Vagina (tissue), 2 donors: ENCODE measurements at places on chromosomes 13 and 19.

DNA sequence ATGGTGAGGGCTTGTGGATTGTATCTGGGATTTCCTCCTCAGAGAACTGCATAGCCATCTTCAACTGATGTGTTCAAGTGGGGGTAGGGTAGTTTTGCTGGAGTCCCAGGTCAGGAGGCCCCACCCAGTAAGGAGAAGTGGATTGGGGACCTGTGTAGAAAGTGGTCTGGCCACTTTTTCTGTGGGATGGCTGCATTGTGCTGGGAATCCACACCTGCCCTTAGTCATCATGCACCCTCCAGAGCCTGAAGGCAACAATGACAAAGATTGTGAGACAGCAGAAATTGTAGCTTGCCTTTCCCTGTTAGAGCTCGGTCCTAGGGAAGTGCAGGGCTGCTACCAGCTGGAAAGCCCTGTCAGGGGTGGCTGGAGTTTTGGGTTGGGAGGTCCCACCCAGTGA lies 255.4 kb downstream of the NDFIP2 start:
- no peak for DNase-seq

- DNase-seq: no peak
These were observed 19.9 kb downstream of the GADD45B start for GRCh38 chr19:2495651-2496316.

DNA sequence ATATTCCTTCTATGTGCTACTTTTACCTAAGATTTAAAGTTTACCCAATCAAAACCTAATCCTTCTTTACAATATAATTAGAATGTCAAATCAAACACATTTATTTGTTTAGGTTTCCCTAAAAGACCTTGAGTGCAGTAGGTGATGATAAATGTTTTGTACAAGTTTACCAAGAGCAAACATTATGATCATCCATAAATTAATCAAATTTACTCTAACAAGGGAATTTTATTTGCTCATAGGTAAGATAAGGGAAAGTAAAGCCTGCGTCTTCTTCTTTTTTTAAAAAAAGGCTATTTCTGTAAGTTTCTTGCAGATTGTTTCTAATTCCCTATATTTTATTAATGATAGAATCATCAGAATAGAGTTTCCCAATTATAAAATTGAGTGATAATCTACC lies 48.0 kb upstream of the PCDH17 start:
- no peak for DNase-seq

DNA sequence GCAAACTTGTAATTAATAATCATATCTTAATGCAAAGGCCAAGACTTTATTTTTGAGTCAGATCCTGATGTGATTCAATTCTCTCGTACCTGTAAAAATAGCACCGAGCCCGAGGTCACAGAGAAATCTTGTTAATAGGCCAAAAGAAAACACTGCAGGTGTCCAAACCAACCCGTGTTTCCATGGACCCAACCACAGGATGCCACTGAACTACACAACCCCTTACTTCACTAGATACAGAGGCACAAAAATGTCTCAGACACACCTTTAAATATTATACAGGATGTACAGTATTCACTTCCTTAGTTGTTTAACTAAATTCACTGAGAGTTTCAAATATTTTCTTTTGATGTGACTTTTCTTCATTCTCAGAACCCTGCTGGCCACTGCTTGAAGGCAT lies 530.9 kb downstream of the MYO16 start:
- no peak for DNase-seq

DNA sequence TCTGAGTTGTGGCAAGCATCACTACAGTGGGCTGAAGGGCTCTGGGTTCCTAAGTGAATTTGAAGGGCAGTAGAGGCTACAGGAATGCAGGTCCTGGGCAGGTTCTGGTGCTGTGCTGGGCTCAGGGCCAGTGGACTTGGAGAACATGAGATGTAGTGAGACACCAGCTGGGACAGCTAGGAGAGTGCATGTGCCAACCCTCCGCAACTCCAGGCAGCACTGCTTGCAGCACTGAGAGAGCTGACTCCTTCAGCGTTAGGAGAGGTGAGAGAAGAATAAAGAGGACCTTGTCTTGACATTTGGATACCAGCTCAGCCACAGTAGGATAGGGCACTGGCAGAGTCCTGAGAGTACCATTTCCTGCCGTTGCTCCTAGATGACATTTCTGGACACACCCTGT lies 739.9 kb upstream of the PRR20A start:
- DNase-seq: no peak

- DNase-seq: no peak
These were observed at the start of gene CTXN1 for GRCh38 chr19:7926021-7926726. TSS of gene CTXN1 (minus strand) at chr19:7926135. CDS start at chr19:7925538, 597 bp downstream.

DNA sequence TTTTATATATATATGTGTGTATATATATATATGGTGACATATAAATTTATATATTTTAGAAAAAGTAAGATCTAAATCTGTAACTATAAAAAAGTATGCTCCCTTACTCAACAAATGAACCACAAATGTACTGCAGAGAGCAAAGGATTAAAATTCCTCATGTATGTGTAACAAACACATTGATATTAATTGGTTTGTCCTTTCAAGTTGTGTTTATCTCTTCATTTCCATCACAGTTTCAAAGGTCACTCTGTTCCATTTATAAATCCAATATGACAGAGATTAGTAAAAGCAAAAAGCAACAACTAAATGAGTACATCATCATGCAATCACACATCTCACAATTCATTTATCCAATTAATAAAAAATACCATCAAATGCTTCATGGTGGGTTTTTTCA lies 247.9 kb downstream of the DACH1 start:
- no peak for DNase-seq

DNA sequence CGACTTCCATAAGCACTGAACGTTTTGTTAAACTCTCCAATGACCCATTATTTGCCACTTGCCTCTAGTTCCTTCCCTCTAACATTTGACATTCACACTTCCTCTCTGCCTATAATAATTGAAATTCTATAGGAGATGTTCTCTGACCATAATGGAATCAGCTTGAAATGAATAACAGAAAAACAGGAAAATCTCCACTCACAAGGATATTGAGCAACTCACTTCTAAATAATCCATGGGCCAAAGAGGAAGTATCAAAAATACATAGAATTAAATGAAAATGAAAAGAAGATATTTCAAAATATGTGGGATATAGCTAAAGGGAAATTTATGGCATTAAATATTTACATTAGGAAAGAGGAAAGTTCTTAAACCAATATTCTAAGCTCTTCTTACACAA lies 3.4 kb upstream of the FCGBP start:
- DNase-seq: no peak

DNA sequence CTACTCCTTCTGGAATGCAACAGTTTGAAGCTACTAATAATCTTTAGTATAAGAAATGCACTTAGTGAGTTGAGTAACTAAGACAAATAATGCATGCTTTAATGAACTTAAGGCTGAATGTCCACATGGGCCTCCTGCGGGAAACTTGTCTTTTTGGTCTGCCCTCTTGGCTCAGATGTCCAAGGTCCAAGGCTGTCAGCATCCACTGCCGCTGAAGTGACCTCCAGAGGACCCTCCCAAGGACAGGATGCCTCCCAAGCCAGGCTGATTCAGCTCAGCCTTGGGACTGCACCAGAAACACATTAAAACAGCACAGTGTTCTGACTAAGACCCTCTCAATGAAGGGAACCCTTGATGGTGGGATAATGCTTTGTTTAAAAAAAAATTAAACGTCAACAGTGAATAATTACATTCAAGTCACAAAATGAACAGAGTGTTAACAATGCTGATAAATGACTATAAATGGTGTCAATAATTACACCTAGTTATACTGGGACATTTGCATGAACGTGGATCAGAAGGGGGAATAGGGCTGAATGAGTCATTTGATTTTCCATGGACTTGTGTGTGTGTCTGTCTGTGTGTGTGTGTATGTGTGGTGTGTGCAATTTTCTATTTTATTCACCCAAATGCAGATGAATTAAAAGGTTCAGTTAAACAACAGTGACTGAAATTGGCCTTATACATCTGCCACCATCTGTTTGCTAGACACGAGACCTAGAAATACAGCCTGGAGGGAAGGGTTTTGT lies 150.5 kb downstream of the COL4A1 start:
- DNase-seq: no peak

GRCh38 chr13:46668302-46668720 lies 115.3 kb downstream of the LRCH1 start:
- no peak for DNase-seq

GRCh38 chr19:58498316-58499020 lies 13.3 kb downstream of the SLC27A5 start:
- DNase-seq: no peak

DNA sequence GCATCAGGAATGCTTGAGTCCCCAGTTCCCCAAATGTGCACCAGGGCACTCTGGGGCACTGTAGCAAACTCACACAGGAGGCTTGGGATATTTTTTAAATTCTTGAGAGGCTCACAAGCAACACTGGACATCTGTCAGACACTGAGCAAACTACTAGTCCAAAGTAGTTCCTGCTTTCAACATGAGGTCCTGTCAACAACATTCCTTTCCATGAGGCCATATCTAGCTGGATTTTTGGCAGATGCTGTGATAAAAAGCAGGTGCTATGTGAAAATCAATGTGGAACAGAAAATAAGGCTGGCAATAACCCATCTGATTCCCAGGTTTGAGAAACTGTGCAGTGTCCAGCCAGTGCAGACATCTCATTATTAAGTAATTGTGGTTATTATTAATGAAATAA lies 50.5 kb downstream of the STARD13 start:
- DNase-seq: no peak

GRCh38 chr19:27860309-27860934 lies 1352.5 kb downstream of the UQCRFS1 start:
- no peak for DNase-seq

- DNase-seq: no peak
These were observed 7.6 kb upstream of the KANK2 start for GRCh38 chr19:11204943-11205349.

- no peak for DNase-seq
These were observed 695 bp downstream of the ICAM1 start for GRCh38 chr19:10271543-10272086.

DNA sequence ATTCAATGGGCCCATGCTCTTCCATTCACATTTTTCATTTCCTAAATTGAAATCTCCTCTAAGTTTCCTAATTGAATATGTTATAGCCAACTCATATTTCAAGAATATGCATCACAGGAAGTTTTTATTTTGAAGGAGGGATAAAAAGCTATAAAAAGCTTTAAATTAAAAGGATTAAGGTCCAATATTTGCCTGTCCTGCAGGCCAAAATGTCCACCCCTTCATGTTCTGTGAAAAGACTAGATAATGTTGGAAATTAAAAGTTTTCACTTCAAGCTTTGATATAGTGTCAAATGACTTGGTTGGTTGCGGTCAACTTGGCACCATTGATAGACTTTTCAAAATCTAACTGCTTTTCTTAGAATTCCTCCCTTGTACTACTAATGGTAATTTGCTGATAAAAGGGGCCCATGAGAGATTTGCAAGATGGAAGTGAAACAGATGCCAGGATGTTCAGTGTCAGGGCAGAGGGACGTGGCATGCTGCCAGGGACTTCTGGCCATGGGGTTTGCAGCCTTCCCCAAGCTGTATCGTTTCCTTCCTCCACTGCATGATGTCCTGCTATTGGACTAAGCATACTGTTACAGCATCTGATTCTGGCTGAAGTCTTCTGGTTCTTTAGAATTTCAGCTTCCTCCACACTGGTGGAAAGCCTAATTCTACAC lies 547.3 kb upstream of the MIR17HG start:
- DNase-seq: no peak

DNA sequence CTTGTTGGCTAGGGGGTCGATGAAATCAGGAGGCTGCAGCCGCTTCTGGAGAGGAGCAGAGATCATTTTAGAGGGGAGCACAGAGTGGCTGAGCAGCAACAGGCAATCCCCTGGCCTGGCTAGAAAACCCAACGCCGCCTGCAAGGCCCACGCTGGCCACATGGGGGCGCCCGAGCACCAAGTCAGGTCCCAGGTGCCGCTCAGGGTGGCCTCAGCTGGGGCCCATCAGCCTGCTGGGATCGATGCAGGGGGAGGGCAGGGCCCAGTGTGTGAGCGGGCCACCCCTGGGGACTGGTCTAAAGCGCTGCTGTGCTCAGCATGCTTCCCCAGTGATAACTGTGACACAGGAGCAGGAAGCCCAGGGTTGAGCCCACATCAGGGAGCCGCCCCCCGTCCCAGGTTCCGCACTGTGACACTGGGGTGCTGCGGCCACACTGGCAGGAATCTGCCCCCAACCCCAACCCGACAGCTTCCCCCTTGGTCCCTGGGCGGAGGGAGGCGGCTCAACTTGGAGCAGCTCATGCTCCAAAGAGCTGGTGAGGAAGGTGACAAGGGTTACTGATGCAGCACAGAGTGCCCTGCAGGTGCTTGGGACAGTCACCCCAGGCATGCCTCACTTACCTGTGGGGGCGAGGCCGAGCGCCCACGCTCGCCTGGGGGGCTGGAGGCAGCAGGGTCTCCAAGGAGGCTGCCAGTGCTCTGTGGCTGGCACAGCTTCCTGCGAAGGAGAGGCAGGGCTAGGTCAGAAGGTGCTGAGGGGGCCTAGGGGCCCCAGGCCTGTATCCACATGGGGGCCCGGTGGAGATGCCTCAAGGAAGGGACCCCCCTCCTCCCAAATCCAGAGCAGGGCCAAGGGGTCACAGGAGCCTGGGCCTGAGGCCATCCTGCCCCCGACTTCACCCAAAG lies 13.3 kb upstream of the ISYNA1 start:
- no peak for DNase-seq

GRCh38 chr13:26973295-26973694 lies 198.3 kb downstream of the USP12 start:
- DNase-seq: no peak

DNA sequence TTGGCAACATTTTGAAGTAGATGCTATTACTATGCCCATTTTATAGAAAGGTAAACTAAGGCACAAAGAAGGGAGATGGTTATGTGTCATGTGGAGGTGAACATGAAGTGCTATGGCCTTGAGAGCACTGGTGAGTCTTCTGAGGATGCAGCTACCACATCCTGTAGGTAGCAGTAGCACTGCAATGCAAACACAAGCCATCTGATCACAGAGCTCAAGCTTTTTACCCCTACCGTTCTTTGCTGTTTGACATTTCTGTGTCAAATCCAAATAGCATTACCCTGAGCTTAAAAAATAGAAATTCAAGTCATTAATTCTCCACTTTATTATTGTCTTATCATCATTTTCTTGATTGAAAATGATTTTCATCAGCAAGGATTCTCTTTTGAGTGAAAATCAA lies 382.9 kb downstream of the KCTD12 start:
- DNase-seq: no peak
